ENCODE measurements at places on chromosomes 2 and 18.

DNA sequence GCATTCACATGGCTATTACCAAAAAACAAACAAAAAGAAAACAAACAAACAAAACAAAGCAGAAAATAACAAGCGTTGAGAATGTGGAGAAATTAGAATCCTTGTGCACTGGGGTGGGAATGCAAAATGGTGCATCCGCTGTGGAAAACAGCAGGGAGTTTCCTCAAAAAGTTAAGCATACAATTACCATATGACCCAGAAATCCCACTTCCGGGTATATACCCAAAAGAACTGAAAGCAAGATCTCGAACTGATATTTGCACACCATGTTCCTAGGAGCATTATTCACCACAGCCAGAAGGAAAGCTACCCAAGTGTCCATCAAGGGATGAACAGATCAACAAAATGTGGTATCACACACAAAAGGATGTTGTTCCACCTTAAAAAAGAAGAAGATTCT lies 17.9 kb upstream of the TEX51 start:
- no peak for DNase-seq

- no peak for DNase-seq
Measured at GRCh38 chr2:20612925-20613916, 37.7 kb downstream of the HS1BP3 start.

DNA sequence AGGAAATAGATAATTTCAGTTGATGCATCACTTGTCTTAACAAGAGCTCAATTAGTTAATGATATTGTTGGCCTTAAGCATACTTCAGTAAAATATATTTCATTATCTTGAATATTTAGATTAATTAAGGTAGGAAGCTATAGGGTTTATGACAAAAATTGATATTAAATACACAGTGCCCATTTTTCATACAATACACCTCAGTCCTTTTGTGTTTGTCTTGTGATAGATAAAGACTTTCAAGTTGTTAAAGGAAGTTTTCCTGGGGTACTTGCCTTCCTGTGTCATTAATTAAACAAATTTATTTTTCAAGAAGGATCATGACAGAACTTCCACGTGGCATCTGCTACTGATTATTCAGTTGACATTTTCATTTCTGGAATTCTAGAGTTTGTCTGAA lies 420.5 kb downstream of the MTX2 start:
- DNase-seq: no peak

DNA sequence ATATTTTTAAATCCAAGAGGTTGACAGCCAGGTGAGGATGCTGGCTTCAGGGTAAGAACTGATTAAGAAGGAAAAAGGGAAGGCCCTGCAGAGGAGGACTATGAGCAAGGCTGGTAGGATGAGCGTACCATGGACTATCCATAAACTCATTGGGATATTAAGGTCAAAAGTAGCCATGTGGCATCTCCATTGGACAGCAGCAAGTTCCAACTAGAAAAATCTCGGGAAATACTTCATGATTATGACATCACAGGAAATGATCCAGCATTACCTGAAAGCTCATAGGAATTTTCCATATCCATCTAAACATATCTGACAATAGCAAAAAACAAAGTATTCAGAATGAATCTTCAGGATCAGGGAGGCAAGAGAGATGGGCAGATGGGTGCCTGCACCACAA lies 34.2 kb downstream of the TGFA start:
- DNase-seq: no peak

DNA sequence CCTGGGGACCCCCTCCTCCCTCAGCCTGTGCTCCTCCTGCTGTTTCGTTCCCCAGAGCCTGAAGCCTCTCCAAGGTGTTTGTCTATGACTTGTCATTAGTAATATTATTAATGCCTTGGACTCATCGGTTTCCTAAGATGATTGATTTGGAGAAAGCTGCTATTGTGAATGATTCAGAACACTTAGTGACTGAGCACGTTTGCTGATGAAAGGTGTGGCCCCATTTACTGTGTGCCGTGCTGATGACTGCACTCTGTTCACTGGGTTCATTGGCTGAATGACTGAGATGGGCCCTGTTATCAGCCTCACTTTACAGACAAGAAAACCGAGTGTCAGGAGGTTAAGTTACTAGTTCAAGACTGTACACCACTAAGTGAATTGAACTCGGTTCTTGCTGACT lies 111.4 kb downstream of the SPP2 start:
- no peak for DNase-seq

GRCh38 chr2:198115201-198115600 lies 310.8 kb downstream of the PLCL1 start:
- DNase-seq: no peak

DNA sequence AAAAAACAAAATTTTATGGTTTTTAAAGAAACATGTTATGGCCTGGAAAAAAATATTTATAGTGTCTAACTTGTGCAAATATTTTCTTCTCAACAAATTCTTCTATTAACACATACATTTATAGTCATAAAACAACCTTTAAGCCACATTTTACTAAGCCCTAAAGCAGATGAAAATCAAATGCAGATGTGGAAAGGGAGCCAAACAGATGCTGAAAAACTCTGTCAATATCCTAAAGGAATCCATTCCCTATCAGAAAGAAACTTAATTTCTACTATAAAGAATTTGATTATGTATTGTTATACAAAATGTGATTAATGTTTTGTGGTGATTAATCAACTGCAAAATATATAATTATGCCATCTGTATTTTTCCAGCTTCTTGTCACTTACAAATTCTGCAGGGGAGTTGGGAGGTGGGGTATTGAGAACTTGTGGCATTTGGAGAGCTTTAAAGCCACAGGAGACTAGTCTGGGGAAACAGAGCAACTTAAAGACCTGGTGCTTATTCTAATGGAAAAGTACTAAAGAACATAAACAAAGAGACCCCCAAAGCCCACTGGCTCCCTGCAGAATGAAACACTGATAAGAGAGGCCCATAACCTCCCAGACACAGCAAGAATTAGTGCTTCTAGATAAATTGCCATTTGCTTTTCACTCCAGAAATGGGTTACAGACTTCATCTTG lies 1721.0 kb upstream of the PIK3C3 start:
- no peak for DNase-seq

DNA sequence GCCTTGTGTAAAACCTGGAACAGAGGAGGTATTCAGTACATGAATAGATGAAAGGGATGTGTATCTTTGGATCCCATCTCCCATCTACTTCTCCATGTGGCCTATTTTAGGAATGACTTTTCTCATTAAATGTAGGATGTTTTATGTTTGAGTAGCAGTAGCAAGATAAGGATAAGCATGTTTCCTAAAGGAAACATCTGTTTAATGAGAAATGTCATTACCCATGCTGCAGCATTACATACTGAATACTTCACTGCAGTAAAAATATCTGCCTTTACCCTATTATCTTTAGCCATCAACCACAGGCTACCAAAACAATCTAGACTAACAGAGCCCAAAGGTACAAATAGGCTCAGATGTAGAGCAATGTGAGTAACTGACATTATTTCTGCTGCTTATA lies 419.2 kb upstream of the CYRIA start:
- DNase-seq: peak; percentile 29

- DNase-seq: no peak
Measured at GRCh38 chr2:237942513-237942899, 24.3 kb upstream of the UBE2F start.

GRCh38 chr2:30225131-30225762 lies 6.1 kb upstream of the LBH start:
- DNase-seq: peak; percentile 65

GRCh38 chr2:65059071-65059470 lies 2.9 kb downstream of the CEP68 start:
- no peak for DNase-seq

- DNase-seq: no peak
Measured at GRCh38 chr2:241771286-241772062, 5.1 kb upstream of the GAL3ST2 start.

DNA sequence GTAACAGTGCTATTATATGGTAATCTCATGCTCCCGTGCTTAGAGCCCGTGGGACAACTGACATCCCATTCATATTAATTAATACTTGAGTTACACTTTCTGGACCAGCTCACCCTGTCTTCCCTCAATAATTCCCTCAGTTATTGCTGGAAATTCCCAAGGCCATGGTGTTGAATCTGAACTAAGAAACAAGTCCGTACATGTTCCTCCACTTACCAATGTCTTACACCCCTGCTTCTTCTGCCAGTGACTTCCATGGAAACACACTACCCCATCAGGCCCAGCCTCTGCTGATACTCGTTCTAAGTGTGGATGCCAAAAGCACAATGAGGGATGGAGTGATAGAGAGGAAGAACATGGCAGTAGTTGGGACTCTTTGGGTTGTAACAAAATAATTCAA lies 193.7 kb downstream of the RND3 start:
- DNase-seq: no peak

GRCh38 chr2:134304394-134305108 lies 50.7 kb downstream of the MGAT5 start:
- no peak for DNase-seq

DNA sequence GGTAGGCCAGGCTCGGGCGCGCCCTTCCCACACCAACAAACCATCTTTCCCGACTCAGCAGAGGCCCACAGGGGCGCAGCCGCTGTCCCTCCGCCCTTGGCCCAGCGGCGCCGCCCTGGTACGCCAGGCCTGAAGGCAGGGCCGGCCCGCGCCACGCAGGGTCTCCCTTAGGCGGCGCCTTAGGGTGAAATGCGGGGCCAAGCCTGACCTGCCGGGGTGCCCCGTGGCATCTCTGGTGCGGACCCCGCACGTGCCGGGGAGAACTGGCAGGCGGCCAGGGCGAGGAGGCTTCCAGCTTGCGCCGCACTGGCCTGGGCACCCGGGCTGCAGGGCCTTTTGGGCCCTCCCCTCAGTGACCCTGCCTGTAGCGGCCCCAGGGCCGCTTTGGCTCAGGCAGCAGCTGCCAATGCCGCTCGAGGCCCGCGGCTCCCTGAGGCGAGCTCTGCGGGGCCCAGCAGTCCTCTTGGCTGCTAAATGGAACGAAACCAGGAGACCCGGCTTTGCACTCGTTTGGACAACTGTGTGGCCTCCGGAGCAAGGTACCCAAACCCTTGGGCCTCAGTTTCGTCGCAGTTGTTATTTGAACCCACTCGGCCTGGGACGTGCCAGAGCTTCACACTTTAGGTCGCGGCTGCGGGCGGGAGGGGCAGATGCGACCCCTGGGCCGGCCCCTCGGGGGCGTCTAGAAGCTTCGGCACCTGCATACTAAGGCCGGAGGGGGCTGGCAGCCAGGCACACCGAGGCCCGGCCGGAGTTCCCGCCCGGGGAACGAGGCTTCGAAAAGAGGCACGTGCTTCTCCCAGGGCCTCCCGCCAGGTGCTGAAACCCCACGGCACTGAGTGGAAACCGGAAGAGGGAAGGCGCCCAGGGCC lies 8.5 kb downstream of the OTX1 start:
- no peak for DNase-seq

Measured in astrocyte of the spinal cord (primary cell).